ENCODE measurements at places on chromosomes 11 and 22.
A peak's percentile ranks its signal among the peaks of the same experiment; 100 is the strongest.

DNA sequence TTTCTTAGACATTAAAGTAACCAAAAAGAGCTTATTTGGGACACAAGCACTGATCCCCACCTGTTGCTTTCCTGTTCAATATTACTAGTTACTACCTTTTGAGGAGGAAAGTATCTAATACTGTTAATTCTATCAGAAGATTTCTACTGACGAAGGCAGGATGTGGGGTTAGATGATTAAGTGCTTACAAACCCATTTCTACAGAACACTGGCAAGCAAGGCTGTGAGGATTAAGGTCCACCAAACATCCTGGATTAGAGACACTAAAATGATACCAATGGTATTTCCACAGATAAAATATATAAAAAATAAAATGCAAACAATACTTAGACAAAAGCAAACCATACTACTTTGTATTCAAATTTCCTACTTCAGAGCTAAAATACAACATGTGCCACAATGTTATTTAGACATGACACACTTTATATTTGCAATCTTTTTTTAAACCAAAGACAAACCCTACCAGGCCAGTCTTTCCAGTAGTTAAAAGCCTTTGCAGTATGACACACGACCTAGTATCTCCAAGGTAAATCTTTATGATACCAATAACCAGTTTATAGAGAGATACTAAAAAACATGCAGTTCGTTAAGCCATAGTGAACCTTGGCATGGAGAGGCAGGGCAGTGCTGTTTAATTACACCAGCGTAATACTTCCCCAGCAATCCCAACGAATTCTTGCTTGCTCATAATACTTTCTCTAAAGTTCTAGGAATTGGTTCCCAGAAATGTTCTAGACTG, 71.2 kb upstream of the TP53AIP1 start:
- no peak for DNase-seq

- DNase-seq = peak; percentile 53
Measured at GRCh38 chr11:128520888-128521681, 66.3 kb downstream of the ETS1 start.

GRCh38 chr11:126511475-126512115, 156.1 kb downstream of the ST3GAL4 start:
- DNase-seq = no peak

DNA sequence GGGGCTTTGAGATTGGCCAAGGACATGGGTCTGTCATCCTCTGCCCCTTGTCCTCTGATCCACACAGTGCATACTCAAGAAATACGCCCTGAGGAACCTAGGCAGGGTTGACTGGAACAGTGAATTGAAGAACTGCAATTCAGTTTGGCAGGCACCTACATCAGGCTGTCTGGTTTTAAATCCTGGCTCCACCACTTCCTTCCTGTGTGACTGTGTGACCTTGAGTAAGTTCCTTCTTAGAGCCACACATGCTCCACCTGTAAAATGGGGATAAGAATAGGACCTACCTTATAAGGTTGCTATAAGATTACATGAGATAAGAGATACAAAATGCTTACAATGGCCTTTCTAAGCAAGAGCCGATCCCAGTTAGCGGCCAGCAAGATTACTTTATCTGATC, 15.8 kb upstream of the TCF20 start:
- DNase-seq = peak; percentile 65

GRCh38 chr11:69840371-69841169, 21.4 kb upstream of the FGF3 start:
- no peak for DNase-seq

DNA sequence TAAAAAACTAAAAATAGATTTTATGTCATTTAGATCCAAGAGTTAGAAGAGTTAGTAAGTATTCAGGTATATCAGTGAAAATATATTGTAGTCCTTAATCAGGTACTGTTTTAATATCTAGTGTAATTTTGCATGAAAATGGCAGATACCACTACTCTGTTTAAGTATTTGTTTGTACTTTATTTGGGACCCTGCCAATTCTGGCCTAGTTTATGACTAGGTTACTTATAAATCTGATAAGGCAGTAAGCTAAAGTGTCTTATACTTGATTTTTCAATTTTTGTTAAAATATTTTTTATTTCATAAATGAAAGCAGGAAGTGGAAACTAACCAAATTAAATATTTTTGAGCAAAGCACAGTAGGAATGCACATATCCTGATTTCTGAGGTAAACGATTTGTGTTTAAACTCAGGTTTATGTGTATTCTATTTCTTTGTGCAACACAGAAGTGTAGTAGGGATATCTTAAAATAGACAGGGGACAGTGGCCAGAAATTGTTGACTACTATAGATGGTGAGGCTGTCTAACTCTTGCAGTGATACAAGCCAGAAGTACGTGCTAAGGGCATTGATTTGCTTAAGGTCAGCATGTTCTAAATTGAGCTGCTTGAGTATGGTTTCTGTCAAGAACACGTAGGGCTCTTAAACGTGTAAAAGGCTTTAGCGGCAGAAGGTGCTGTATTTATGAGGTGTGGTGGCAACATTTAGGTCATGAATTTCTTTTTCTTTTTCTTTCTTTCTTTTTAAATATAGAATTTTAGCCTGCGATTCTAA, 34.0 kb downstream of the HIPK3 start:
- no peak for DNase-seq

DNA sequence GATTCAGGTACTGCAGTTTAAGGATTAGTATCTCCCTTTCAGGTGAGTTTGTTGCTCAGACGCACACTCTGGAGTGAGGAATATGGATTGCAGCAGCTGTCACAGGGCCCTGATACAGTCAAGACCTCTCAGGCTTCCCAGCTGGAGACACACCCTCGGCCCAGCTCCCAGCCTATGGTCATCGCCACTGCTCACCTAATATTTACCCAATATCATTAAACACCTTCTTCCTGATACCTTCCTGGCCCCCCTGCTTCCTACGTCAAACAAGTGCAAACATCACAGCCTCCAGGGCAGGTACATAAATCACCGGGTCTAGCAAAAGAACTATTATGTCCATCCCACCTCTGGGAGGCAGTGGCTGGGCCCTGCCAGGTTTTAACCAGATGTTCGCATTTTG, 213.3 kb downstream of the MN1 start:
- DNase-seq = no peak

- no peak for DNase-seq
Measured at GRCh38 chr11:61460986-61461385, 31.1 kb downstream of the SDHAF2 start.

DNA sequence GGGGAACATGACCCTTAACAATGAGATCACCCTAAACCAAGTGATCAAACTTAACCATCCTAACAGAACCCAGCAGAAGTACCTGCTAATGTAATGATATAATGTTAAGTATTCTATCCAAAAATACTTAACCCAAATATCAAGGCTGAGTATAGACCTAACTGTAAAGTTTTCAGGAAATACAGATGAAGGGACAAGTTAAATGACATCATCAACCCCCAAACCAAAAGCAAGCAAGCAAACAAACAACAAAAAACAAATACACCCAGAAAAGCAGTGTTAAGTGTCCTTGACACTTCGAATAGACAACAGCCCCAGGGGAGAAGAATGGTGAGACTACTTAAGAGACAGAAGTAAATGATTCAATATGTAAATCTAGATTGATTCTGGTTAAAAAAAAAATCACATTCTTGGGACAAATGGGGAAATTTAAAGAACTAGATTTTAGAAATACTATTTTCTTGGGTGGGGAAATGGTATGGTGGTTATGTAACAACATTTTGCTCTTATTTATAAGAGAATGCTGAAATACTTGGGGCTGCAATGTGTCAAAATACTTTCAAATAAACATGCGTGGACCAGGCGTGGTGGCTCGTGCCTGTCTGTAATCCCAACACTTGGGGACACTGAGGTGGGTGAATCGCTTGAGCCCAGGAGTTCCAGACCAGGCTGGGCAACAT, 2.5 kb downstream of the CSTF3 start:
- no peak for DNase-seq

GRCh38 chr11:45805305-45806071, 539 bp downstream of the SLC35C1 start:
- no peak for DNase-seq

DNA sequence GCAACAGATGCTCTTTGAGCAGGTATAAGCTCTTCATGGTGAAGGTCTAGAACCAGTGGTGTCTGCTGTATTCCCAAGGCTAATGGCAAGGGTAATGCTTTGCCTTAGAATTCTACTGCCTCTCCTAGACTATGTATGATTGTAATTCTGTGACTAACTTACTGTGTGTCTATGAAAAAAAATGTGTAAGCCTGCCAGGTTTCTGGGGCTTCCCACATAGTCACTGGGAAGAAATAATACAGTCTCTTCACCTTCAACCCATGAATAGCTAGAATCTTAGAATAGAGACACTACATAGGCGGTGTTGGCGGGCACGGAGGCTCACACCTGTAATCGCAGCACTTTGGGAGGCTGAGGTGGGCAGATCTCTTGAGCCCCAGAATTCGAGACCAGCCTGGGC, 84.1 kb downstream of the C11orf91 start:
- DNase-seq = no peak
